ENCODE measurements at places on chromosomes 3 and 15. TPM values are rescaled to one million over a fixed set of nuclear protein-coding genes. Genes with fewer than 3 reads are reported as not detected.

- H3K36me3 ChIP-seq, result no peaks in the 10 kb centered on the region
- no peak for DNase-seq
- peaks cover 80% of the 10 kb centered on the region for H3K27me3 ChIP-seq
- peaks cover 30% of the 10 kb centered on the region for H3K4me1 ChIP-seq
Measured at GRCh38 chr15:45114076-45114750, at the start of the genes DUOX2 and DUOXA2. Gene DUOX2 (minus strand): TSS chr15:45114172. CDS start chr15:45113411, 761 bp downstream. Gene DUOXA2 (plus strand): TSS chr15:45114326. CDS start chr15:45114606, 280 bp downstream.

GRCh38 chr3:160105907-160106584 is 117.4 kb downstream of the IL12A start:
- no peak overlapping the region for H3K27ac ChIP-seq
- peaks cover 7% of the 10 kb centered on the region for H3K27me3 ChIP-seq
- H3K36me3 ChIP-seq, result no peaks in the 10 kb centered on the region
- DNase-seq, result no peak
- H3K4me3 ChIP-seq, result no peak overlapping the region

GRCh38 chr15:76289582-76289981 is 21.7 kb downstream of the ETFA start:
- H3K27me3 ChIP-seq, result no peaks in the 10 kb centered on the region
- H3K4me3 ChIP-seq, result no peak overlapping the region
- peaks cover 29% of the 10 kb centered on the region for H3K4me1 ChIP-seq
- H3K36me3 ChIP-seq, result peaks cover 20% of the 10 kb centered on the region

DNA sequence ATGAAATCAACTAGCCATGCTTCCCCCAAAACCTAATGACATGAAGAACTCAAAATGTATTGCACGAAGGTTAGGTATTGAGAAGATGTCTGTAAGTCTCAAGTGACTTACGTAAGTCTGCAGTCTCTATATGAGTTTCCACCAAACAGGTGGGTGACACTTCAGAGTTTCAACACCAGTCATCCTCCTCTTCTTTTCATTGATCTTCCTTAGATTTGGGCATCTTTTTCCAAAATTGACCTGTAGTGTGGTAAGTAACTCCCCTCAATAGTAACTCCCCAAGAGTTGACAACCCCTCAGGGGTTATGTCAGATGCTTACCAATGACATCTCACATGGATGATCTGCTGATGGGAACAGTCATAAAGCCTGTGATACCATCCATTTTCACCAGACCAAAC is 46.1 kb downstream of the GPR176 start:
- no peak overlapping the region for H3K4me3 ChIP-seq
- H3K27me3 ChIP-seq, result peaks cover 9% of the 10 kb centered on the region

DNA sequence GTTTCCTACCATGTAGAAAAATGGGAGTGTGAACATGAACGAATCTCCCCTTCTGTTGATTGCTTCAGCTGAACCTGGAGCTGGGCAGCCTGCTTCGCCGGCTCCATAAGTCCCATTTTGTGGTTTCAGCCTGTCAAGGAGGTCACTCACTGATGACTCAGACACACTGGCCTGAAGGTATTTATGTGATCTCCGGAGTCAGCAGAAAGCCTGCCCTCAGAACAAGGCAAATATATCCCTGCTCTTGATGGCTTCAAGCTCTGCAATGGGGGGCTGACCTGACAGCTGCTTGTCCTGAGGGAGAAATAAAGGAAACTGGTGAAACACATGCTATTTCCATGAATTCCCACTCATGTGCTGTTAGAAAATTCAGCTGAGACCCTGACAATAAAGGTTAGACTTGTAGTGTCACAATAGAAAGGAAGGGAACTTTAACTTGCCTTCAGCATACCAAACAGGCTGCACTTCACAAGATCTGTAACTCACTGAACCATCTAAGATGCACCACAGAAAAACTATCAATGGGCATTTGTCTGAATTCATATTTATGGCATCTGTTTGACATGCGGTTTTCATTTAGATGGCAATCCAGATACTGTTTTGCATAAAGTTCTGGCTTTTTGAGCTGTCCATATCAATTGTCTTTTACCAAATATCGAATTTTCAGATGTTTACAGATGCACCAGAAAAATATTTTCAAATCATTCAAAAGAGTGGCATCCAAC is 282.0 kb upstream of the VEPH1 start:
- no peaks in the 10 kb centered on the region for H3K36me3 ChIP-seq
- no peaks in the 10 kb centered on the region for H3K4me1 ChIP-seq
- H3K27ac ChIP-seq, result no peak overlapping the region
- DNase-seq, result no peak
- no peak overlapping the region for H3K4me3 ChIP-seq

DNA sequence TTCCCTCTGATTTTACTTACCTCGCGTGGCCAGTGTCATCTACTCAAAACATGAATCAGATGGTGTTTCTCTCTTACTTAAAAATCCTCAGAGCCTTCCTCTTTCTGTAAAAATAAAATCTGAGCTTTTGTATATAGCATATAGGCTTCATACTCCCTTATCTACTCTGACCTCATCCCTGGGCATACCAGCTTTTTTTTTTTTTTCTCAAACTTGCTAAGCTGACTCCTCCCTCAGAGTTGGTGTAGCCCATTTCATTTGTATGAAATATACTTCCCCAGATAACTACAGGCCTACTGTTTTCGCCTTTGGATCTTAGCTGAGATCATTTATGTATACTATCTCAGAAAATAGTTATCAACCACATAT is 648.9 kb upstream of the ALCAM start:
- H3K4me1 ChIP-seq, result no peaks in the 10 kb centered on the region
- DNase-seq, result no peak
- H3K36me3 ChIP-seq, result no peaks in the 10 kb centered on the region
- no peak overlapping the region for H3K27ac ChIP-seq

DNA sequence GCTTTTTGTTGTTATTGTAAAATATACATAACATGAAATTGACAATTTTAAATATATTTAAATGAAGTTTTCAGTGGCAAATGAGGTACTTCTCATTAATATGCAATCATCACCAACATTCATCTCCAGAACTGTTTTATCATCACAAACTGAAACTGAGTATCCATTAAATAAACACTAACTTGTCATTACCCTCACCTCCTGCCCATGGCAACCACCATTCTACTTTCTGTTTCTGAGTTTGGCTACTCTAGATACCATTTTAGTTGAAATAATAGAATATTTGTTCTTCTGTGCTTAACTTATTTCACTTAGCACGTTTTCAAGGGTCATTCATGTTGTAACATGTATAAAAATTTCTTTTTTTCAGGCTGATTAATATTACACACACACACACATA is 834.3 kb downstream of the PLOD2 start:
- no peaks in the 10 kb centered on the region for H3K36me3 ChIP-seq
- no peaks in the 10 kb centered on the region for H3K27me3 ChIP-seq
- DNase-seq, result no peak
- H3K4me1 ChIP-seq, result no peaks in the 10 kb centered on the region

GRCh38 chr15:64503640-64504039 is 43.3 kb downstream of the ZNF609 start:
- H3K4me1 ChIP-seq, result peaks cover 82% of the 10 kb centered on the region
- peak overlapping the region; percentile 92 for H3K27ac ChIP-seq
- H3K27me3 ChIP-seq, result no peaks in the 10 kb centered on the region
- peaks cover 53% of the 10 kb centered on the region for H3K36me3 ChIP-seq

- no peak overlapping the region for H3K4me3 ChIP-seq
- no peaks in the 10 kb centered on the region for H3K4me1 ChIP-seq
- DNase-seq, result no peak
- H3K36me3 ChIP-seq, result no peaks in the 10 kb centered on the region
- no peak overlapping the region for H3K27ac ChIP-seq
- peaks cover 30% of the 10 kb centered on the region for H3K27me3 ChIP-seq
Measured at GRCh38 chr15:68268405-68268804, 9.1 kb upstream of the FEM1B start.

The MYRIP gene
- not detected for total RNA-seq

The SNX22 gene
- 0.60 TPM for total RNA-seq

The IQCF2 gene
- not detected for total RNA-seq

The C3orf20 gene
- not detected for total RNA-seq

All from activated CD4-positive, alpha-beta T cell treated with anti-CD3 and anti-CD28 coated beads, Interleukin-2, amount 10 ng/mL, durations not matched to agents 7 days and 5 days (primary cell).